Activated CD8-positive, alpha-beta memory T cell treated with anti-CD3 and anti-CD28 coated beads for 1 hour (primary cell): ENCODE measurements at places on chromosomes 7 and 10.

DNA sequence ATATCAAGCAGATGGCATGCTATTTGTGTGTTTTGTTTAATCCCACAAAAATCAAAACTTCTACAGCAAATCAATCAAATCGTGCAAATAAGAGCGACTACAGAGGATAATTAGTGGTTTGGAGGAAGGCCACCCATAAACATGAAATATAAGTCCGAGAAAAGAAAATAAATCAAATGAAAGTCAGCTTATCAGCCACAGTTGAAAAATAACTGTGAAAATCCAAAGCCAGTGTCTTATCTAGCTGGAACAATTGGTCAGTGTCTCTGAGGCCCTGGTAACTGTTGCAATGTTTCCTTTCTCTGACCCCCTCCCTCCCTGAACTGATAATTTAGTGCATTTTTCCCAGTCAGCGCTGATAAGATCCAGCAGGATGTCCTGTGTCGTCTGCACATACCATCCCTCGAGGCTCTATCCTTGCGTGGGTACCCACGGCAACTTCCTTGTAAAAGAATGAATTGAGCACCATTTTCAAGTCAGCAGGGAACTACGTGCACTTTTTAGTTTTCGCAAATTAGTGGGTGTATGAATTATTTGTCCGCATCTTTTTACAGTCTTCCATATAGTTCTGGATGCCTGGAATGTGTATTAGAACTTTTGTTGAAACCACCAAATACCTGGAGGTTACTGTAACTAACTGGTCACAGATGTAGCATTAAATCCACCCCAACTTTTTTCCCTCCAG lies 10.8 kb upstream of the JCAD start:
- DNase-seq: no peak

DNA sequence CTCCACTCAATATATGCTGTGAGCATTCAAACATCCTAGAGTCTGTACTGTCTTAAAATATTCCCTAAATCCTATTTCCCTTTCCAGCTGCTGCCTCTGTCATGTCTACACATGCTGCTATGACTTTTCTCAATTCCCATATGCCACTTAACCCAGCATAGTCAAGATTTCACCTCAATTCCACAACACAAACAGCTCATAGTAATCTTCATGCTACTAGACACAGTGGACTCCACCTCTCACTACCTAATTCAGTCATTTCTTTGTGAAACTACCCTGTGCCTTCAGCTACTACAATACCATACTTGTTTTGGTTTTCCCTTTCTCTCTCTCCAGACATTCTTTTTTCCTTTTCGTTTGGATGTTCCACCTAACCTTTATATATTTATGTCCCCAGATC lies 45.5 kb downstream of the GSAP start:
- DNase-seq: no peak

- DNase-seq: peak; percentile 24
Observed at GRCh38 chr10:96720422-96721206, at the start of gene PIK3AP1. Gene PIK3AP1 (minus strand): TSS chr10:96720514. CDS start chr10:96720394, 120 bp downstream.

DNA sequence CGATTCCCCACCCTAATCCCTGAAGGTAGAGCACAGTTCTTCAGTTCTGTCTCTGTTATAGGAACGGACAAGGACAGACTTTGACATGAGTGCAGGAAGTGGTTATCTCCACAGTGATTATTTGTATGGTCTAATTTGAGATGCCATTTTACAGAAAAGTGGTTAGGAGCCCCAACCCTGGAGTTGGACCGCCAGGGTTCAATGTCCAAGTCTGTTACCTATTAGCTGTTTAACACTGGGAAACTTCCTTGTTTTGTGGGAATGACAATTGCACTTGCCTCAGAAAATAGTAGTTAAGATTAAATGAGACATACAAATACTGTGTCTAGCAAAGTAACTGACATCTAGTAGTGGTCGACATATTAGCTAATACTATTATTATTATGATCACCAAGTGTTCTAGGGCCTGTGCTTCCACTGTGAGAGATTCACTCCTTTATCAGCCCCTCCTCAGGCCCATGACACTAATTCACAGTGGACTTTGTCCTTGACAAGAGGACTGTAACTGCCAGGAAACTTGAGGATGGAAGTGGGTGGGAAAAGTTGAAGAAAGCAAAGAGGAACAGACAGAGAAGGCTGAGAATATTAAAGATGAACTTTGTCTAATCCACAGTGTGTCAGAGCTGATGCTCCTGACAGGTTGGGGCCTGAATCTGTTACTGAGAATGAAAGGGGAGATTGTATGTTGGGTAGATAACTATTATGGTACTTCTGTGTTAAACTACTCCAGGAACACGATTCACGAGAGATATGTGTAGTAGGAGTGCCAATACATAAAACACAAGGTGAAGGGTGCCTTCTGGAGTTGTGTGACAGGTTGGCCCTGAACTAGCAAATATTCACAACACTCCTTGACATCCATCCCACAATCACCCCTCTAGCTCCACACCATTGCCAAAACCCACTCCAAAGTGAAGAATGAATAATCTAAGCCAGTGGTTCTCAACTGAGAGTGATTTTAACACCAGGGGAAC lies 66.4 kb downstream of the TAC1 start:
- DNase-seq: no peak

- DNase-seq: no peak
Observed at GRCh38 chr10:123840714-123841113, 50.9 kb downstream of the CPXM2 start.

GRCh38 chr7:90384433-90384832 lies 18.8 kb upstream of the CLDN12 start:
- DNase-seq: no peak

- DNase-seq: no peak
Observed at GRCh38 chr7:106039486-106040060, 72.5 kb downstream of the SYPL1 start.

- no peak for DNase-seq
Observed at GRCh38 chr7:16055263-16055976, 365.9 kb downstream of the CRPPA start.
